ENCODE measurements at places on chromosomes 16 and 17.
A peak's percentile ranks its signal among the peaks of the same experiment; 100 is the strongest.

DNA sequence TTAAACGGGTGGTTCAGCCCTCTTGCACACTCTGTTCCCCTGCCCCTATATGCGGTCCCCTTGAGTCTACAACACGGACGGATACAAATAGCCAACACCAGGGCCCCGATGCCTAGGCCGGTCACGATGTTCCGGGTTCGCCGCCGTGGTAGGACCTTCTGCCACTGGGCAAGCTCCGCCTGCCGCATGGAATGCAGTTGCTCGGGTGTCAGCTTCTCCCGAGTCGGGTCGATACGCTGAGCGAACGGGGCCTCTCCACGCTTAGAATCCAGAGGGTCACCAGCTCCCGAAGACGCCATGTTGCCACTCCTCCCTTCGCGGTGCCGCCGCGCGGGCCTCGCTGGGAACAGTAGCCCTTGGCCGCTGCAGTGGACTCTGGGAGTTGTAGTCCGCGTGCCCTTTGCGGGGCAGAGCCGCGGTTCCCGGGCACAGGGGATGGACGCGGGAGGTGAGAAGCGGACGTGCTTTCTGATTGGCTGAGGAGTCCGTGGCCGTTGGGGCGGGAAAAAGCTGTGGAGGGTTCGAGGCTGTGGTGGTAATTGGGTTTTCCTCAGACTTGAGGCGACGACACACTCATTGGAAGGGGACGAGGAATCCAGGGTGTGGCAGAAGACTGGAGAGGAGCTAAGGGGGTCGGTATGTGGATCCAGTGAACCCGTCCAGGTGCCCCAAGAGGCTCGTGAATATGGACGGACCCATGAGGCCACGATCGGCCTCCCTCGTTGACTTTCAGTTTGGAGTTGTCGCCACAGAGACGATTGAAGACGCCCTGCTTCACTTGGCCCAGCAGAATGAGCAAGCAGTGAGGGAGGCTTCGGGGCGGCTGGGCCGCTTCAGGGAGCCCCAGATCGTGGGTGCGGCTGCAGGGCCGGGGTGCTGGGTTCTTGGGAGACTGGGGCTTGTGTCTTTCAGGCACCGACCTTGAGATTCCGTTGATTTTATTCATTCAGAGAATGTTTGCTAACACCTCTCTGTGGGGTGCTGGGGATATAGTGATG lies at the start of the genes CNTD1 and COA3:
CNTD1 (plus strand) TSS at position 479 of the 998 bp plus-strand sequence; CDS start at position 686, 207 bp downstream.
COA3 (minus strand) TSS at position 322 of the 998 bp plus-strand sequence; CDS start at position 299, 23 bp downstream.
- DNase-seq, result peak; percentile 96

GRCh38 chr17:31573047-31573446 lies 181.6 kb downstream of the RAB11FIP4 start:
- no peak for DNase-seq

DNA sequence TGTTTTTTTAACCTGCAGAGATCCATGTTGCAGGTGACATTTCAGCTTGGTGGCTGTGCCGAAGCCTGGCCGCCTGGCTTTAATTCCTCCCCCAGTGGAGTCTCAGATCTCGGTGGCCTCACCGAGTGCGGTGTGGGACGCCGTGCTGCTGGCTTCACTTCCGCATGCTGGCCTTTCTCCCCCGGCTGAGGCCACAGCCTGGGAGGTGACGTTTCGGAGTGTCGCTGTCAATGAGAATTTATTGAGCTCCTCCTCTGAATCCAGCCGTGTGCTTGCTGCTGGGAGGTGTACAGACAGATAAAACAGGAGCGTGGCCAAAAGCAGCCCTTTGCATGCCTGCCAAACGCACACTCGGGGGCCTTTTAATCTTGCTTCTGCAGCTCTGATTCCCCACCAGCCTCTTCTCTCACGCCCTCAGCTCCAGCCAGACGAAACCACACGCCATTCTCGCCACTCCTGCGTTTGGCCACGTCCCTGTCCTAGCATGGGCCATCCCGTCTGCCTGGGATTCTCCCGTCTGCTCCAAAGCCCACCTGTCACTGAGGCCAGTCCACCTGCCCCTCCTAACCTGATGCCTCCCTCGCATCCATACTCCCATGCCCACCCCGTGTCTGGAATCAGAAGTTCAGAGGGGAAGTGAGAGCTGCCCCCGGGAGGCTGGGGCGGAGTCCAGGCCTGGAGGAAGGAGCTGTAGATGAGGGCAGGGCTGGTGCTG lies 3.6 kb downstream of the GSE1 start:
- DNase-seq, result peak; percentile 63

DNA sequence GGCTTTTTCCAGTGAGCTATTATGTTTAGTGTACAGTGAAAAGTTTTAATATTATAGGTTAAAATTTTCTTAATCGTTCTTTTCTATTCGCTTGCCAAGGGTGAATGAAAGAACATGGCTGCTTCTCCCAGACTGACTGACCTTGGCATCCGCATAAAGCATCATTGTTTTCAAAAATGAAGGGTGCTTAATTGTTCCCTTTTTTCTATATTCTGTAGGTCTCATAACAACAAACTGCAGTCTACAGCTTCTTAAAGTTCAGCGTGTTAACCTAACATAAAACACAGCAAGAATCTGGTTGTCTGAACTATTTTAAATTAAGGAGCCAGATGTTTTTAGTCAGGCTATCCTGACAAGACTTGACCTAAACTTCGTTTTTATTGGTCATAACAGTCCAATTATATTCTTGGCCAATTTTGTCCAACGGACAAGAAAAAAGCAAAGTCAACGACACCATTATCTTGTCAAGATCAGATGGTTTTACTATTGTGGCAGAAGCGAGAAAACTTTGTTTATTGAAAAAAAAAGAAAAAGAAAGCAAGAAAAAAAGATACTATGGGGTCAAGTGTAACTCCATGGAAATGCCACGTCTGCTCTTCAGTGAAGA lies 14.1 kb downstream of the C17orf58 start:
- no peak for DNase-seq

DNA sequence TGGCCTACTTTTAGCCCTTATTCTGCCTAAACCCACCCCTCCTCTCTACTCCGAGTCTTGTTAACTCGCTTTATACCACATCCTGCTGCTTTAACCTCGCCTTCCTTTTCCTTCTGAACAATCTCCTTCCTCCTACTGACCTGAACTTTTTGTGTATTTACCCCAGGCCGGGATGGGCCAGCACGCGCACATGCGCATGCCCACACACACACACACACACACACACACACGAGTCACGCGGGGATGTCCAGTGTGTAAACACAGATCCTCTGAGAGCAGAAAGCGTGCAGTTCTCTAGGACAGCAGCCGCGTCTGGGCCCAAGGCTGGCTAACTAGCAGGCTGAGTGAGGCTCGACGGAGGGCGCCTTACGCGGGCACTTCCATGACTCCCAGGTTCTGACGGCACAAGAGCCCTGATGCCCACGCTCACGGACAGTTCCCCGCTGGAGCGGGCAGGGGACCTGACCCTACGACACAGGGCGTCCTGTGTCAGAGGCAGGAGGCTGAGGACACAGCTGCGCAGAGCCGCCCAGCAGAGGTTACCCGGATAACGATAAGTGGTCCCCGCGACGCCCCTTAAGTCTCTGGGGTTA lies 610 bp downstream of the PIK3R5 start:
- no peak for DNase-seq

DNA sequence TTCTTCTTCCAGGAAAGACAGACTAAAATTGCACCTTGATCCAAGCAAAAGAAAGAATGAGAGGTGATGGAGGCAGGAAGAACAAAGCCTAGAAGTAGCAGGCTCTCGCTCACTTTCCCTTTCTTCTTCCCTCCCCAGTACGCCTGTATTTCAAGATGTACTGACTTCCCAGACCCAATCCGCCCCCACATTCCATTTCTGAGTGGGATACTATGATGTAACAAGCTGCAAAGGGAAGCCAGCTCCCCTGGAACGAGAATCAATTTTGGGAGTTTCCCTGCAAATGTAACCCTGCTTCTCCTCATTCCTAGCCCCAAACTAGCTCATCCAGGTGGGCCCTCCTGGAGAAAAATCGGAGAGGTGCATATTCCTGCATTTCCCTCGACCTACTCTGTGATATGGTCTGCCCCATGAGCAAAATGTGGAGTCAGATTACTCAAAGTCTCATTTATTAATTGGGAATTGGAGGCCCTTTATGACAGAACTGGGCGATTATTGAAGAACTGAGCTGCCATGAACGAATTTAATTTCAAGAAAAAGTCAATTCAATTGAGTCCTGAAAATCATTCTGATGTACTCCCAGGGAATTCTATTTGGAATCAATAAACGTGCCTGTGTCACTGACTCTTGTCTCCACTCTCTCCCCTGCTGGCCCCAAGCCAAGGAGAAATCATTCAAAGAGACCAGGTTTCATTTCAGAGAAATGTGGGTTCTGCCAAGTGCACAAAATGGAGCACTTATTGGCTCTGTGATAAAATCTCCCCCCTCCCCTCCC lies 398.9 kb downstream of the SHISA9 start:
- DNase-seq, result no peak

- no peak for DNase-seq
Observed at GRCh38 chr16:59684911-59685310, 950.8 kb upstream of the GOT2 start.

- DNase-seq, result no peak
Observed at GRCh38 chr17:7574176-7574953, 5.1 kb upstream of the CD68 start.

GRCh38 chr17:40563220-40564052 lies 1.8 kb downstream of the CCR7 start:
- DNase-seq, result no peak

- no peak for DNase-seq
Observed at GRCh38 chr16:5336941-5337340, 239.3 kb upstream of the EEF2KMT start.

DNA sequence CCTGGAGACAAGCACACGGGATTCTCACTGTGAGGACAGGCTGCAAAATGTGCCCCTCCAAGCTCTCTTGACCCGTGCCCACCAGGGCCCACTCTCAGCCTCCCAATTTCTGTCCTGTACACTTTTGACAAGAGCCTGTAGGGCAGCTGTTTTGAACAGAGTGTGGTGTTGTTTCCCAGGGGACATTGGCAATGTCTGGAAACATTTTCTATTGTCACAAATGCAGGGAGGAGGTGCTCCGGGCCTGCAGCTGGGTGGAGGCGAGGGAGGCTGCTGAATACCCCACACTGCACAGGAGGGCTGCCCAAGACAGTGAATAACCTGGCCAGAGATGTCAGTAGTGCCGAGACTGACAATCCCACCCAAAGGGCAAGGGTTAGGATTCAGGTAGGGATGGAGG lies 10.5 kb downstream of the CEP295NL start:
- no peak for DNase-seq

DNA sequence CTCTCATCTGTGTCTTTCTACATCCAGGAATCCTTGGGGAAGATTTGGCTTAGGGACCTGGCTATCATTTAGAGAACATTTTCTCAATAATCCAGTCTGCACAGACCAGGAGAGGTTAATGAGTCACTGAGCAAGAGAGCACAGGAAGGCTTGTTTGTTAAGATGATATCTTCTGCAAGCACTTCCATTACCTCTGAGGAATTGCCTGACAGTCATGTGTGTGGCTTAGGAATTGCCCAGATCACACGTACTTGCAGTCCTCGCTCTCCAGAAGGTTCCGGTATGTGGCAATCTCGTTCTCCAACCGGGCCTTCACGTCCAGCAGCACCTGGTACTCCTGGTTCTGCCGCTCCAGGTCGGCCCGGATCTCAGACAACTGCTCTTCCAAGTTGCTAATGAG lies 3.3 kb downstream of the KRT37 start:
- no peak for DNase-seq

- DNase-seq, result no peak
Observed at GRCh38 chr16:54055864-54056263, 230.7 kb downstream of the IRX3 start.

- no peak for DNase-seq
Observed at GRCh38 chr17:347309-347899, 5.2 kb downstream of the RPH3AL start.

DNA sequence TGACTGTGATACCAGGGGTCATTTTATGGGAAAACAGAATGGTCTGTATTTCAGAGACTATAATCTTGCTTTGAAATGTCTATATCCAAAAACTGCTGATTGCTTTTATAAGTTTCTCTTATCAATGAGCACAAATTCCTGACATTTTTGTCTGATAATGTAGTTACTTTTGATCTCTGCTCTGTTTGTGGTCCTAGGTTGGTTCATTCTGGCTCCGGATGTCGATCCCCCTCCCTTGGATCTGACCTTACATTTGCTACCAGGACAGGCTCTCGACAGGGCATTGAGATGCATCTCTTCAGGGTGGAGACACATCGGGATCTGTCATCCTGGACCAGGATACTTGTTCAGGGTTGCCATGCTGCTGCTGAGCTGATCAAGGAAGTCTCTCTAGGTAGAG lies 27.3 kb upstream of the VPS4A start:
- DNase-seq, result no peak

- DNase-seq, result no peak
Observed at GRCh38 chr17:39935909-39936308, 8.4 kb downstream of the LRRC3C start.

DNA sequence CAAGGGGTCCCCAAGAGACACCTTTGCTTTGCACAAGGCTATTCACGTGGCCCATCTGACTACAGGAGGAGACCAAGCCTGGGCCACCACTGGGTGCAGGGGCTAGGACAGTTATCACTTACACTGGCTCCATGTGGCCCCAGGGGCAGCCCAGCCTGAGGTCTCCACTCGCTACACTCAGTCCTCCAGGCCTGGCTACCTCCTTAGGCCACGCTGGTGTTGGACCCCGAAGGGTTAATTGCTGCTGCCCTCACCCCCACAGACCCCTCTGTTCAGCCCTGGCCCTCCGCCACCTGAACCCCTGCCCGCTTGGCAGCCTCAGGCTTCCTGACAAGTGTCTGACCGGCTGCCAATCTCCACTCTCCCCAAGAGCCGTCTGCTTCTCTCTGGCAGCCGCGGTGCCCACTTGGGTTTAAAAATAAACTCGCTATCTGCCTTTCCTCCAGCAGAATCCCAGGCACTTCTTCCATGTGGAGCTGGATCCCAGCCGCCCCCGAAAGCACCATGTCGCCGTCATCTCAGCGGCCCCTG lies 27.8 kb downstream of the ADAM11 start:
- no peak for DNase-seq

- DNase-seq, result no peak
Observed at GRCh38 chr16:15602285-15603044, 40.5 kb downstream of the MARF1 start.

DNA sequence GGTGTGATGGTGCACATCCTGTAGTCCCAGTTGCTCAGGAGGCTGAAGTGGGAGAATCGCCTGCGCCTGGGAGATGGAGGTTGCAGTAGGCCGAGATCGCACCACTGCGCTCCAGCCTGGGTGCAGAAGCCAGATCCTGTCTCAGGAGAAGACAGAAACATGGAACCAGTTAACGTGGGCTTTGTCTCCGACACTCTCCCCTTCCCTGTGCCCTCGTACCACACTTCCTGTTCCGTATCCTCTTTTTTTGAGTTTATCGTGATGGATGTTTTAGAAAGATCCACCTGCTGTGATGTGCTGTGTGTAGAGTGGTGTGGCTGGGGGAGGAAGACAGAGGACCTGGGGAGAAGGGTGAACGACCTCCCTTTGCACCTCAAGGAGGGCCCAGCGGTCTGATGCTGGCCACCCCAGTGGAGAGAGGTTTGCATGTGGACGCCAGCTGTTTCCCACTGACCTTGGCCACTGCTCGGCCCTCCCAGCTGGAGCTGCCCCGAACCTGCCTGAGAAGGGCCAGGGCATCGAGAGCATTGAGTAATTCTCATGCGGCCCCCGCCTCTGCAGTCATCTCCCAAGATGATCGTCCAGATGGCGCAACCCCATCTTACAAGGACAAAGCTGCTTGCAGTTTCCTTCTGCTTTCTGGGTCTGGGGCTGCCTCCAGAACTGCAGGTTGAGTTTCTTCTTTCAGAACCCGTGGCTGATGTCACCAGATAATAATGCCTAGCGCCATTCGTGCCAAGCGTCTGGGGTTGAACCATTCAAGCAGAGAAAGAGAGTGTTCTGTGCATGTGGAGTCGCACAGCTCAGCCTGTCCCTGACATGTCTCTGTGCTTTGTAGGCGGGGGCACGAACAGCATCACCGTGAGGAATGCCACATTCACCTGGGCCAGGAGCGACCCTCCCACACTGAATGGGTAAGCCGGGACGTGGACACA lies 126.3 kb downstream of the ABCC1 start:
- DNase-seq, result peak; percentile 87

GRCh38 chr16:2392025-2392424 lies 37.2 kb upstream of the CCNF start:
- no peak for DNase-seq

Data from upper lobe of left lung (tissue), 6 donors.